ENCODE measurements at places on chromosomes 13 and 19.

- DNase-seq: no peak
Measured at GRCh38 chr19:34375598-34375997, 10.6 kb downstream of the GPI start.

- DNase-seq: no peak
Measured at GRCh38 chr19:49951806-49952478, 9.0 kb downstream of the SIGLEC11 start.

GRCh38 chr19:953445-954271, 27.8 kb downstream of the ARID3A start:
- no peak for DNase-seq

DNA sequence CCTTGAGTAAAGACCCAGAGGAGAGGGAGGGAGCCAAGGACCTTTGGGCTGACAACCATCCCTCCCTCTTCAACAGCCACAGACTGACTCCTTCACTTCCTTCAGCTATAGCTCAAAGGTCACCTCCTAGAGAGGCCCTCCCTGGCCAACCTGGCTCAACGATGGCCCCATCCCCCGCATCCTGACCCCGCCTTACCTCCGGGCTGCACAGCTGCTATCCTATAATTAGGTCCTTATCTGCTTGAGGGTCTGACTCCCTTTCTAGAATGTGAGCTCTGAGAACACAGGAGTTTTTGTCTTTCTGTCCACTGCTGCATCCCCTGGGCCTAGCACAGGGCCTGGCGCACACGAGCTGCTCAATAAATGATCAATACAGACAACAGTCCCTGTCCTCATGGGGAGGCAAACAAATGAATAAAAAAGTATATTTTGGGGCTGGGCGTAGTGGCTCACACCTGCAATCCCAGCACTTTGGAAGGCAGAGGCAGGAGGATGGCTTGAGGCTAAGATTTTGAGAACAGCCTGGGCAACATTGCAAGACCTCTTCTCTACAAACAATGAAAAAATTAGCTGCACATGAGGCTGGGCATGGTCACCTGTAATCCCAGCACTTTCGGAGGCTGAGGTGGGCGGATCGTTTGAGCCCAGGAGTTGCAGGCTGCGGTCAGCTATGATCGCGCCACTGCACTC, 6.6 kb upstream of the LGALS4 start:
- no peak for DNase-seq

DNA sequence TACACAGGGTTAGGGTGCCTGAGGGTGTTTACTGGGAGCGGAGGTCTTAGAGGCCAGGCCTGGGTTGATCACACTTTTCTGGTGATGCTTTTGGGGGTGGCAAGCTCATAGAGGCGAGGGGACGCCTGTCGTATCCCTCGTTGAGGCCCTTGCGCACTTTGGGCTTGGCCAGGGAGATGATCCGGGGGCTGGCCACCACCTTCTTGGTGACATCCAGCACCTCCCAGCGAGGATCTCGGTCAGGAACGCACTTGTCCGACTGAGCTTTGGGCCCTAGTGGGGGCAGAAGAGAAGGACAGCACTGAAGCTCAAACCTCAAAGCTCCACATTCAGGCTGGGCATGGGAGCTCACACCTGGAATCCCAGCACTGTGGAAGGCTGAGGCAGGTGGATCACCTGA, 17.6 kb upstream of the MIER2 start:
- DNase-seq: no peak

- no peak for DNase-seq
Measured at GRCh38 chr19:49366110-49366509, 2.4 kb downstream of the DKKL1 start.

DNA sequence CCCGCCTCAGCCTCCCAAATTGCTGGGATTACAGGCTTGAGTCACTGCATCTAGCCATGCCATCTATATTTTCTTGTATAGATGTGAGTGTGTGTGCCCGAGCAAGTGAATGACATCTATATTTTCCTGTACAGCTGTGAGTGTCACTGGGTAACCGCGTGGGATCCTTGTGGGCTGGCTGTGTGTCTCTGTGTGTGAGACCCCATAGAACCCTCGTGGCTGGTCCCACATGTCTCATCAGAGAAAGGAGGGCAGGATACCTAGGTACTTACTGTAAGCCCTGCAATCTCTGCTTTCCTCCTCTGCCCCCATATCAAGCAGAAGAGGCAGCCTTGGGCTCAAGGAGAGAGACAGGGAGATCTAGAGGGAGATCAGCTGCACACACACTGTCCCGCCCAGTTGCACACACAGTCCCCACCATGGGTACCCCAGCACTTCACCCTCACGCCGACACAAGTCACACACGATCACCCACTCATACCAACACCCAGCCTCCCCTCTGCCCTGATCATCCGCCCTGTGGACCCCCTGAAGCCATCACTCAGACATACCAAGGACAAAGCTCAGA, 655 bp downstream of the DENND1C start:
- DNase-seq: no peak

Measured in NCI-H2171 treated with DMSO at 0.1 percent for 48 hours (cell line).